Stimulated activated CD8-positive, alpha-beta memory T cell treated with anti-CD3 and anti-CD28 coated beads, Interleukin-15, amount 100 ng/mL, for 24 hours (primary cell): ENCODE measurements at places on chromosomes 2 and 18.

GRCh38 chr2:178112202-178113152 lies at the start of gene RBM45:
Gene RBM45 (plus strand): TSS chr2:178112437. CDS start chr2:178112547, 110 bp downstream.
- peak; percentile 78 for DNase-seq

DNA sequence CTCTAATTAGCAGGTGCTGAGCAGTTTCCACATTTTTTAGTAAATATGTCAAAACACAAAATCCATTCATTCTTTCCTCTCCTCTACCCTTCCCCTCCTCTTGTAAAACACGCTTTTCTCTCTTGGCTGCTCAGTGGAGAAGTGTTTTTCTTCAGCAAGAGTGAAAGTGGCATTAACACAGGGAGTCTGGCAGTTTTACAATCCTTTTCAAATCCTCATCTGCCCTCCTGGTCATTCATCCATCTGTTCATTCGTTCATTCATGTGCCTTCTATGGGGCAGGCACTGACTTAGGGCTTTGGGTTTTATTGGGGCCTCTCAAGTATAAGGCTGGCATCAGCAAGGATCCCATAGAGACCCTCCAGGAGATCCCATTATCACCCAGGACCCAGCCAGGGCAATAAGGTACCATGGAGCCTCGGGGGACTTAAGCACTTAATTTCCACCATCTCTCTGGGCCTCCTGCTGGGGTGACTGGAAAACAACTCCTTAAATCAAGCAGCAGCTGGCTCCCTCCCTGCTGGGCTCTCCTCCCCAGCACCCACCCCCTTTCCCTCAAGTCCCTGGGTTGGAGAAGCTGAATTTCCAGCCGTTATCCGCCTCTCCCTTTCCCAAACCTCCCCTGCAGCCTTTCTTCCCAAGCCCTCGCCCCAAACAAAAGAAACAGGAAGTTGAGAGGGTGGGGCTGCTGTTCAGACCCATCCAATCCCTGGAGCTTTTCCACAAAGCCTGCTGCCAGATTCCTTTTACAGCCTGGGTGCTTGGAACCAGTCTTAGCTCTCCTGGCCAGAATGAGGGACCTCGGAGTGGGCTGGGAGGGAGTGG lies 32.6 kb downstream of the MARCHF4 start:
- DNase-seq, result no peak

DNA sequence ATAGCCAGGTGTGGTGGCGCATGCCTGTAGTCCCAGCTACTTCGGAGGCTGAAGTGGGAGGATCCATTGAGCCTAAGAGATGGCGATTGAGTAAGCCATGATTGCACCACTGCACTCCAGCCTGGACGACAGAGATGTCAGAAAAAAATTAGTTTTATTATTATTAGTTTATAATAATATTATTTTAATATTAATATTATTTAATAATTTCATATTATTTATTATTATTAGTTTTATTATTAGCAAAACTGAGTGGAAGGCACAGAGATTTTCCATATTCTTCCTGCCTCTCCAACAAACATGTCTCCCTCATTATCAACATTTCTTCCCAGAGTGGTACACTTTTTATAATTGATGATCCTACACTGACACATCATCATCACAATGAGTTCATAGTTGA lies 278.2 kb downstream of the SOX11 start:
- no peak for DNase-seq

DNA sequence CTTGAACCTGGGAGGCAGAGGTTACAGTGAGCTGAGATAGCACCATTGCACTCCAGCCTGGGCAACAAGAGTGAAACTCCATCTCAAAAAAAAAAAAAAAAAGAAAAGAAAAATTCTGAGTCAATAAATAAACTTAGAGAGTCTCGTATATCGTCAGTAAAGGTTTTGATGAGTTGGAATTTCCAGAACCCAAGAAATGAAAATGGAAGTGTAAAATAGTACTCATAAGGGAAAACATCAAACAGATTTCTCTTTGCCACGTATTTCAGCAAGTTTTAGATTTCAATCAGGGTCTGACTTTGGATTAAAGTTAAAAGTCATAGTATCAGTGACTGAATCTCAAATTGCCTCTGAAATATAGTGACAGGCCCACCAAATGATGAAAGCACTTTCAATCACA lies 71.4 kb upstream of the SPOPL start:
- no peak for DNase-seq

DNA sequence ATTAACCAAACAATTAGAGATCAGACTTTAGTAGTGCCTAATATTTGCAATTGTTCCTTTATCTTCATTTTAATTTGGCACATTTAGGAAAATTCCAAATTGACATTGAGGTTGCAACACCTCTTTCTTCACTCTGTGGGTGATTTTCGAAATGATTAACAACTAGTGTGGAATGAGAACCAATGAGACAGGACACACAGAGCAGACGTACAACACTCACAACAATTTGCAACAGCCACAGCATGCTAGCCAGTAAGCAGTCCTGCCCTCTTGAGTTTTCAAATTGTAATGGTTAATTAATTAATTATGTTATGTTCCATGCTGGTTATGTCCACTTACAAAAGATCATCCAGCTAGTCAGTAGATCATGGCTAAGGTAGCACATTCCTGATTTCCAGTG lies 339.3 kb downstream of the LRP1B start:
- DNase-seq, result no peak

- no peak for DNase-seq
Observed at GRCh38 chr2:46299365-46300263, 2.4 kb downstream of the EPAS1 start.

GRCh38 chr18:55786651-55787272 lies 198.8 kb upstream of the TCF4 start:
- no peak for DNase-seq

- DNase-seq, result no peak
Observed at GRCh38 chr18:69590150-69590549, 189.5 kb downstream of the DOK6 start.

DNA sequence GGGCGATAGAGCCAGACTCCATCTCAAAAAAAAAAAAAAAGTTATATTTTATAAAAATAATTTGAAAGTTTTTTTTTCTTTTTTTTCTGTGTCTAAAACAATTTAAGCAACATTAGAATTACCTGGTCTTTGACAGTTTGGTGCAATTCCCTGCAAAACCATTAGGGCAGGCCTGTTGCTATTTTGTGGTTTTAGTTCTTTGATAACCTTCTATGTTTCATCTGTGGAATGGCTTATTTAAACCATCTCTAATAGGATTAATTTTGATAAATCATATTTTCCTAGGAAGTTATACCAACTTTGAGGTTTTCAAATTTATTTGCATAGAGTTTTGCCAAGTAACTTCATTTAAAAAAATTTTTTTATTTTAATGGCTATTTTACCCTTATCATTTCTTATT lies 141.2 kb upstream of the TWIST2 start:
- no peak for DNase-seq

DNA sequence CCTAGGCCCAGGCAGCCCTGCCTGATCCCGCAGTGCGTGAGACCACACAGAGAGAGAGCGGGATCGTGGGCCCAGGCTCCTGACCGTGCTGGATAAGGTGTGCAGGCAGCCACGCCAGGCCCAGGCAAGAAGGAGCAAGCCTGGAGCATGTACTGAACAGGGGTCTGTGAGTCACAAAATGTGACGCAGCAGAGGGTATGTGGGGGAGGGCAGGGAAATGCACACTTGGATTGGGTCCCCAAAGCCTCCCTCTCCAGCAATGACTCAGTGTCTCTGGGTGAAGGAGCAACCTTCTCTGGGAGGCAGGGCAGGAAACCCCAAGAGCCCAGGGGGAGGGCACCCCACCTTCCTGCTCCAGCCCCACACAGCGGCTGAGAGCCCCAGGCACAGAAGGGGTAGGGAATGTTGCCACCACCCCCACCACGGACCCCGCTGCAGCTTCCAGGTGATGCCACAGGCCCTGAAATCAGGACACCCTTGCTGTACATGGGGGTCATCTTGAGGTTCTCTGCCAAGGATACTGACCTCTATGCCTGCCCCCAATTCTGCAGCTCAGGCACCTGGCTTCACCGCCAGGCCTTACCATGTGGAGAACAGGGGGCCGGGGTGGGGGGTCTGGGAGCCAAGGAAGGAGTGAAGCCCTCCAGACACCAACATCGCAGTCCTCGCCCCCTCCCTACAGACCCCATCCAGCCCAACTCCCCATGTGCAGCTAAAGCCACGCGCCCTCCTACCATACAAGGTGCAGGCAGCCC lies 1.3 kb upstream of the GPC1 start:
- no peak for DNase-seq

DNA sequence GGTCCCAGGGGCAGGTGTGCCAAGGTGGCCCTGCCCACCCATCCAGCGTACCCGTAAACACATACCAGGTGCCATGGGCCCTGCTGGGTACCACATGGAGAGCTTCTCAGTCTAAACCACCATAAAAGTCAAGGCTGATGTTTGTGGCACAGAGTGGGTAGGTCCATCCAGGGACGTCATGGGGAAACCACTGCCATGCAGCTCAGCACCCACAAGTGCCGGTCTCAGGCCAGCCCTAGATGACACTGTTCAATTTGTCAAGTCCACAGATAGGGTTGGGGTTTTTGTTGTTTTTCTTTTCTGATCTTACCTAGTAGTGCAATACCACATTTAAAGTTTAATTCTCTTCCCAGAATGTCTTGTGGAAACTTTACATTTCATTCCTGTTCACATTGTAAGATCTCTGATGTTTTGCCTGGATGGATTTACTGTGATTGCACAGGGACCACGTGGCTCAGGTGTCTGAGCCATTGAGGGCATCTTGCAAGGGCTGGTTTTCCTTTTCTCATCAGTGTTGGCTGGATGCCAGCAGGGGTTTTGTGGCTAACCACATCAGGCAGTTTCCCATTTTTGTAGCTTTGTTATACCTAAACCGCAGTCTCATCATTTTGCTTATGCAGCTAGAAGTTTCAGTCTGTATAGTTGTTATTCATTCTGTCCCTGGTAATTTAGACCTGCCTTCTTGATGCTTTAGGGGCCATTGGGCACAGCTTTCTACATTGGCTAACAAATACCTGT lies 64.7 kb downstream of the STK25 start:
- DNase-seq, result peak; percentile 87

GRCh38 chr2:27263287-27264252 lies 723 bp upstream of the SLC30A3 start:
- no peak for DNase-seq

- DNase-seq, result no peak
Observed at GRCh38 chr18:52861558-52861957, 521.6 kb downstream of the DCC start.

DNA sequence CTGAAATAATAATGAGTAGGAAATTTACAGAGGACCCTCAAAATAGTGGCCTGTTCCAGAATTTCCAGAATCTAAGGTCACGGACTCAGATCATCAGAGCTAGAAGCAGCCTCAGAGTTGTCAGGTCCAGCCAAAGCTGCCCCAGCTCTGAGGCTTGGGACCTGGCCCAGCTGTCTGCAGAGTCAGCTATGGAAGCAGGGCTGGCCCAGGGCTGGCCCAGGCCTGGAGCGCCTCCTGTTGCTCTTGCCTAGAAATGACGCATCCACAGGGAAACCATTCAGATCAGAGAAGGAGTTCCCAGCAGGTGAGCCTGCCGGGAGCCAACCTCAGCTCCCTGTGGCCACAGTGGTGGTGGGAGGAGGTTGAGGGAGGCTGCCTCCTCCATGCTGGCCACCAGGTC lies 106.7 kb upstream of the ARL4C start:
- DNase-seq, result no peak

DNA sequence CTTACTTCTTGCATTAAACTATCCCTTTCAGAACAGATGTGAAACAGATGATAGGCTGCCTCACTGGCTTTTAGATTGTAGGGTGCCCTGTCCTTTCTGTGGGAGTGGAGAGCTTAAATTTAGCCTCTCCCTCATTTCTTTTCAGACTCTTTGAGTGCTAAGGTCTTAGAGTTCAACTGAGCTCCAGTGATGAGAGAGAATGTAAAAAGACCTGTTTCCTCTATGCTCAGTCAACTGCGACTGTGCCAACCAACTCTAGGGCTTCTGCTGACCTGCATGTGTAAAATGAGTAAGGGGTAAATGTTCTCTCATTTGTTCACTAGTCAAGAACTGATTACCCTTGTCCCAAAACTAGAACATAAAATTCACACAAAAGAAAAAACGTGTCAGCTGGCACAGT lies 104.8 kb upstream of the TGFA start:
- no peak for DNase-seq

- no peak for DNase-seq
Observed at GRCh38 chr2:21438949-21439348, 315.2 kb downstream of the TDRD15 start.

- DNase-seq, result no peak
Observed at GRCh38 chr2:187900021-187900420, 345.8 kb upstream of the TFPI start.

DNA sequence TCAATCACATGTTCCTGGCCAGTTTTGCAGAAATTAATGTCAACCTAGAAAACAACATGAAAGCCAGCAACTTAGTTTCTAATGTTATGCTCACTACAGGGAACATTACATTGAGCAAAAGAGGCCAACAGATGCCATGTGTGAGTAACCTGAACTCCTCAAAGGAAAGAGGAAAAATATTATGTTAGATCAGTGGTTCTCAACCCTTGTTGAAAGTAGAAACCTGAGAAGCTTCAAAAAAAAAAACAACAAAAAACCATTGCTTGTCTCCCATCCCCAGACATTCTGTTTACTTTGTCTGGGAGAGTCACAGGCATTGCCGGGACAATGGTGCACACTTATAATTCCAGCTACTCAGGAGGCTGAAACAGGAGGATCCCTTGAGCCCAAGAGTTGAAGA lies 57.7 kb downstream of the METTL4 start:
- DNase-seq, result no peak

- DNase-seq, result no peak
Observed at GRCh38 chr2:100178085-100178788, 35.8 kb upstream of the AFF3 start.

- DNase-seq, result no peak
Observed at GRCh38 chr2:189072036-189072435, 97.9 kb downstream of the COL3A1 start.

- DNase-seq, result no peak
Observed at GRCh38 chr2:75021672-75022071, 63.2 kb downstream of the POLE4 start.

DNA sequence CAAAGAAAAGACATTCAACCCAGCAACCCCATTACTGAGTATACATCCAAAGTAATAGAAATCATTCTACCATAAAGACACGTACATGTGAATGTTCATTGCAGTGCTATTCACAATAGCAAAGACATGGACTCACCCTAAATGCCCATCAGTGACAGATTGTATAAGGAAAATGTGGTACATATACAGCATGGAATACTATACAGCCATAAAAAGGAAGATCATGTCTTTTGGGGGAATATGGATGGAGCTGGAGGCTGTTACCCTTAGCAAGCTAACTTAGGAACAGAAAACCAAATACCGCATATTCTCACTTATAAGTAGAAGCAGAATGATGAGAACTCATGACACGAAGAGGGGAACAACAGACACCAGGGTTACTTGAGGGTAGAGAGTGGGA lies 145.9 kb downstream of the GULP1 start:
- DNase-seq, result no peak
